HepG2 (cell line): ENCODE measurements at places on chromosomes 5 and 9.

DNA sequence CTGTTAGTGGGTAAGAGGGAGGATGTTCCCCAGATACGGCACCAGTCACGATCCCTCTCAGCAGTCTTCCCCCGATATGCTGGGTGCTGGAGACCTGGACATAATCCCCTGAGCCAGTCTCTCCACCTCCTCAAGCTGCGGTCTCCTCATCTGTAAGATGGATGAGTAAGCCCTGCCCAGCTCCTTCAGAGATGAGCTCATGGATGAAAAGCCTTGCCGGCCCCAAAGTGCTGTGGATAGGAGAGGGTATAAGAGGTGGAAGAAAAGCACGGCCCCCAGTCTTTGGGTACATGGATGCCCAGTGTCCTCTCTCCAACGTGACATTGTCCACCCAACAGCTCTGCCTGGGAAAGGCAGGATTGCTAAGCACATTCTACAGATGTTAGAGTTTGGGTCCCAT, 4.5 kb downstream of the CAMK2A start:
- DNase-seq, result no peak

DNA sequence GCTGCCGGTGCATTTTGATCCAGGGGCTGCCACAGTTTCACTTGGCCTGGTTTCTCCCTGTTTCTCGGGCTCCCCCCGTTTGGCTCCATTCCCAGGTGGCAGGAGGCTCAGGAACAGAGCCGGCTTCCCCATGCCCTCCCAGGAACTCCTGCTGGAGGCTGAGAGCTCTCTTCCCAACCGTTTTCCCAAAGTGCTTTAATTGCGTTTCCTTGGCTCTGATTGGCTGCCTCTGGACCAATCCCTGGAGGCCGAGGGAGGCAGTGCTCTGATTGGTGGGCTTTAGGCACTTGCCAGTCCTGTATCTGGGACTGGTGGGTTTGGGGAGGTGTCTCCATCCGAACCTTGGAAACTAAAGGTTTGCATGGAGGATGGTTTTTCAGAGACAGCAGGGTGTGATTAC, 4.9 kb downstream of the TSPAN17 start:
- no peak for DNase-seq

DNA sequence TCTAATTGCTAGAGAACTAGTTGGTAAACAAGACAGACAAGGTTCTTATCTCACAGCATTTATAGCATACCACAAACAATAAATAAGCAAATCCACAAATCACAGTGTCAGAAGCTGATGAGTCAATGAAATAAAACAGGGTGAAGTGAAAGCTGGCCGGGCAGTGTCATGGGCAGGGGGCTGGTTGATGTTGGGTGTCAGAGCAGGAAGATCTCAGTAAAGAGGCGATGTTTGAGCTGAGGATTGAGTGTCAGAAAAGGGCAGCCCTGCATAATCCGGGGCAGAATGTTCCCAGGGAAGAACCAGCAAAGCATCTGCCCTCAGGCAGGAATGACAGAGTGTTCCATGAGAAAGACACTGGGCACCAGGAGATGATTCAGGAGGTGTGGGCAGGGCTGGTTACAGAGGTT, 183.4 kb downstream of the GOLPH3 start:
- DNase-seq, result no peak

DNA sequence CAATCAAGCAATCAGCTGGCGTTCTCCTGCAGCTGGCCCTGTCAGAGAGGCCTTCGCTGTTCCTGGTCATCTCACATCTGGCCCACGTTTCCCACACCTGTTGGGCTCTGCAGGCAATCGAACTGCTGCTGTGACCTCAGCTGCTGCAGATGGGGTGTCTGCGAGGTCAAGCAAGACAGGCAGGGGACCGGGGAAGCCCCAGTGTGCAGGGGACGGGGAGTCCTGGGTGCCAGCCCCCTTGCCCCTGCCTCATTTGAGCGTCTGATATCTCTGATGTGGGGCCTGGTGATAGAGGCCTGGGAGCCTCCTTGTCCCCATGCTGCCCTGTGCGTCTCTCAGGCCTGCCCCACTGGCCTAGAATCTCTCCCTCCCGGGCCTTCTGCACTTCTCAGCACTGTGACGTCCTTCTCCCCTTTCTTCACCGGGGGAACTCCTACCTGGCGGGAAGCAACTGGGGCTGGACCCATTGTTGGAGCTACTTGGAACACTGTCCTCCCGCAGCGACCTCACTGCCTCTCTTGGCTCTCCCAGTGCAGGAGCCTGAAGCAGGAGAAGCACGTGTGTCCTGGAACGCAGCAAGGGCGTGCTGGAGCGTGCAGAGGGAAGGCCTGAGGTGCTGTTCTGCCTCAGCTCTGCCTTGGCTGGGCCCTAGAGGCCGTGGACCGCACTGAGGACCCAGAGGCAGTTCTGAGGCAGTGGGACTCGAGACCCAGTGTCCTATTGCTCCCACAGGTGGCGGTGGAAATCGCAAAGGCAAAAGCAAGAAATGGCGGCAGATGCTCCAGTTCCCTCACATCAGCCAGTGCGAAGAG, 3.9 kb downstream of the GRK6 start:
- DNase-seq, result no peak

- DNase-seq, result no peak
These were observed 468.0 kb upstream of the WWC1 start for GRCh38 chr5:167823405-167823804.

DNA sequence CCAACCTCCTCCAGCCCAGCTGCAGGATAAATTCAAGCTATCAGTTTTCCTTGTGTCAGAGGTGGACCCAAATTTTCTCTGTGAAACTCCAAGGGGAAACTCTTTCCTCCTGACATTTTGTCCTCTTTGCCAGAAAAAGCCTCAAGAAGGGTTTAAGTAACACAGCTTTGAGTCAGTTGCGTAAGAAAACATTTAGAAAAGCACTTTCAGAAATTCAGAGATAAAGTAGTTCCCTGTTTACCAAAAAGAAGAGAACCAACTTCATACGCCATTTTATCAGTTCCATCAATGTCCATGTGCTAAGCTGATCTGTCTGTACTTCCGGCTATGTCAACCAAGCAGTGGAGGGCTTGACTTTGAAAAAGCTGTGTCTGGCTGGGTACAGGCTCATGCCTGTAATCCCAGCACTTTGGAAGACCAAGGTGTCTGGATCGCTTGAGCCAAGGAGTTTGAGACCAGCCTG, 19.9 kb upstream of the SUSD1 start:
- DNase-seq, result no peak

GRCh38 chr9:69811351-69811868, 9.2 kb upstream of the CFAP95 start:
- no peak for DNase-seq

DNA sequence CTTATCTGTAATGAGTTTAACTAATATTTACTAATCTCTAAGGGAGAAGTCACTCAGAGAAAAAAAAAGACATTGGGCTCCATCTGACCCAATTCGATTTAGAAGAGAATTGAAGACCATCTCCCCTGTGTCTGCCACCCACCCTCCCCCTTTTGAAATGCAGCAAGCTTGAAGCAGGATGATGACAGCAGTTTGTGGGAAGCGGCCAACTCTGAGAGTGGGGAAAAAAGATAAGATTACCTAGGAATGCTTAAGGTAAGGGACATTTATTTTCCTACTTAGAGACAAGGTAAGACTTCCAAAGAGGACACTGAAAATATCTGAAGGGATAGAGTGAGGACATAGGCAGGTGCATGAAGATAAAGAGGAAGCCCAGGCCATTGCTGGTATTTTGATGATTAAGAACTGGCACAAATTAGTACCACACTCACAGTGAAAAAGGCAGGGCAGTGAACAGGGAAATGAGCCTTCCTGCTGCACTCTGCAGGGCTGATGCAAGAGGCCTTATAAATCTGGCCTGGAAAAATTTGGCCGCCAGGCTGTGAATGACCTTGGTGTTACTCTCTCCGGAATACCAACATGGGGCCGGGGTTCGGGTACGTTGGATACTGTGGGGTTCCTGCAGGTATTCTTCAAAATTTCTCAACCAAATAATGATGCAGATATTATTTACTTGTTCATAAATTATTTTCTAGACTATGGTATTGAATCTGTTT, 42.3 kb downstream of the HTR1A start:
- DNase-seq, result no peak

GRCh38 chr5:72612810-72613209, 105.6 kb upstream of the ZNF366 start:
- DNase-seq, result no peak

DNA sequence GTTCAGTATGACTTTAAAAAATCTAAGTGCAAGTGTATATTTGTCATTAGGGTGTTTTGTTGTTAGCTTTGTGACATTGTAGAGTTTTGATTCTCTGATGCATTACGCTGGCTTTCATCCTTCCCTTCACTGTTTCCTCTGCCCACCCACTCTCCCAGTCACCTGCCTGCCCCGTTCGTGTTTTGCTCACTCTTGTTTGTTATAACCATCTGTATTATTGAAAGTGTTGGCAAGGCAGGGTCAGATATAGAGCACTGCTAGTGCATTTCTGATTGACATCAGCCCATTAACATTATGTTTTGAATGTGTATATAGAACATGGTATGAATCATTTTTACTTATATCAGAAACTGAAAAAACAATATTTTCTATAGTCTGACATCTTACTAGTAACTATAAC, 27.3 kb downstream of the SCGB3A1 start:
- DNase-seq, result no peak

GRCh38 chr9:120438836-120439546, 141.0 kb downstream of the CDK5RAP2 start:
- DNase-seq, result peak; percentile 17

GRCh38 chr9:92035687-92036410, 79.4 kb downstream of the SPTLC1 start:
- no peak for DNase-seq

- DNase-seq, result no peak
These were observed 4.4 kb upstream of the QSOX2 start for GRCh38 chr9:136249877-136250559.

GRCh38 chr9:108543251-108543778, 312.5 kb downstream of the ACTL7B start:
- no peak for DNase-seq

DNA sequence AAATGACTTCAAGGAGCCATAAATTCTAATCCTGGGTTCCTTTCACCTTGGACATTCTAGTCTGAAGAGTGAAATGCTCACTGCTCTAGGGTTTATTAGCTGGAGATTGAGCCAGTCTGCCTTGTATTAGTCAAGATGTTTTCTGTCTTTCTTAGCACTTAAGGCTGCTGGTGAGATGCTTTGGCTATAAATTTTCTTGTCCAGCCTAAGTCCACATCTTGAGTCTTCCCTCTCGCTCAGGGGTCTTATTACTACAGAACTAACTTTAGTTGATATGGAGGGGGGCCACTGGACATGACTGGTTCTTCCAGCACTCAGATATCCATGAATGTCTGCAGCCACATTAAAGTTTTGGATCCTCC, 316.4 kb downstream of the ARHGAP26 start:
- no peak for DNase-seq

- no peak for DNase-seq
These were observed 499.5 kb upstream of the BRINP1 start for GRCh38 chr9:119868694-119869093.

DNA sequence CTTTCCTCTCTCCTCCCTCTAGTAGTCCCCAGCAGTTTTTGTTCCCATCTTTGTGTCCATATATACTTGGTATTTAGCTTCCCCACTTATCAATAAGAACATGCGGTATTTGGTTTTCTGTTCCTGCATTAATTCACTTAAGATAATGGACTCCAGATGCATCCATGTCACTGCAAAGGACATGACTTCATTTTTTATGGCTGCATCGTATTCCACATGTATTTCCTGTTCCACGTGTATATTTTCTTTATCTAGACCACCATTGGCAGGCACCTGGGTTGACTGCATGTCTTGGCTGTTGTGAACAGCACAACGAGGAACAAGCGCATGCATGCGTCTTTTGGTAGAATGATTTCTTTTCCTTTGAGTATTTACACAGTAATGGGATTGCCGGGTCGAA, 6.2 kb downstream of the ZNF79 start:
- no peak for DNase-seq
